Endodermal cell (in vitro differentiated cells): ENCODE measurements at places on chromosomes 4 and X.

- no peak for DNase-seq
Observed at GRCh38 chrX:136658151-136658550, 10.2 kb downstream of the CD40LG start.

DNA sequence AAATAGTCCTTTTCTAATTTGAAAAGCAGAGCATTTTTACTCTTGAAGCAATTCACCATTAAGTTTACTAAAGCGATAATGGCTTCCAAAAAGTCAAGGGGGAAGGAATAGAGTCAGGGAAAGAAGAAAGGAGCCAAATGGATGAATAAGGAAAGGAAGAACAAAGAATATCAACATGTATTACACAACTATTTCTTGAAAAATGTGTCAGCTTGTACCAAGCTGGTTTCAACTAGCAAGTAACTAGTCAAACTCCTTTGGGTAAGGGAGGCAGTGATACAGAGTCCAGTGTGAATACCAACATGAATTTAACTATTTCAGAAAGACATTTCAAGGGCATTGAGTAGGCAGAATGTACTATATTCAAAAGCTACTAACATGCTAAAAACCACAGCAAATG lies 112.1 kb downstream of the ARHGAP6 start:
- no peak for DNase-seq

DNA sequence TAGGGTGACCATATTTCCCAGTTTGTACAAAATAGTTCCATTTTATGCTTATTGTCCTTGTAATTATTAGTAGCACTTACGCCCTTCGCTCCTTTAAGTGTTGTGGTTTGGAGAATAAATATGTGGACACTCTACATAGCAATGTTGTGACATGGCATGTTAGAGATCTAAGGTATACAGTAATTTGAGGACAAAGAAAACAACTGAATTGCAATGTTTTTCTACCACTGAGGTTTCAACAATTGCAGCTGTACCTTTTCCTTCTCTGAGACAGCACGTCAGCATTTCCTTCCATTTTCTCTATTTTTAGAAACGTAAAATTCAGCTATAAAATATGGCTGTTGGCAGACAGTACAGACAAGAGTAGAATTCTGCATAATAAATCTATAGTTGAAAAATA lies 323.1 kb downstream of the MAPK10 start:
- no peak for DNase-seq

GRCh38 chr4:6349896-6350603 lies 80.4 kb downstream of the WFS1 start:
- no peak for DNase-seq

DNA sequence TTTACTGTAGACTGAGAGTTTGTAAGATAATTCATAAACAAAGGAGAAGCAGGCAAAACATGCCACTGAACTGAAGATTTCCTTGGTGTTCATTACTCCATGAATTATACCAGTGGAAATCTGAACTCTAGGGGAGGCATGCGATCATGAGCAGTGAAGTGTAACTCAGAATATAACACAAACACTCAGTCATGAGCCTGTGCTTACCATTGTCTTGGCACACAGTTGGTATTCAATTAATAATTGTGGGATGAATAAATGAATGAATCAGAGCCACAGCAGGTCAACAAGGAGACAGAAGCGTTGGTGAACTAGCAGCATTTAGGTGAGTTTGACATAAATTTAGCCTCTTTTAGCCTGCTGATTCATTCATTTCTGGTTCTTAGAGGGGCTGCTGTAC lies 263.5 kb upstream of the DKK2 start:
- DNase-seq: no peak
